ENCODE measurements at places on chromosomes 16 and 17.

DNA sequence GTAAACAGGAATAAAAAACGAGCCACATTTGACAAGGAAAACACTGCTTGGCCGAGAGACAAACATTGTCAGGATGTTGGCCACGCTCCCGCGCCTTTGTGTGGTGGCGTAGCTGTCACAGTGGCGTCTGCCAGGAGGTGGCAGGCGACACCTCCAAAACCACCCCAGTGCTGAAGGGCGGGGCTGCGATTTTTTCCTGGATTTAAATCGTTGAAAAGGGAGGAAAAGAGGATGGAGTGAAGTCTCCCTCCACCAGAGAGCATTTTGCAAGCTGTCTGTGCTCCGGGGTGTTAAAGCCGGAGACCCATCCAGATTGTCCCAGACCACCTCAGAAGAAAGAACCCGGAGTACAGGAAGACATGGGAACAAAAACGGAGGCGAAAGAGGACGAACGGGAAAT lies 12.7 kb downstream of the MRM3 start:
- H3K36me3 ChIP-seq = peaks cover 5% of the 10 kb centered on the region
- peaks cover 2% of the 10 kb centered on the region for H3K4me1 ChIP-seq
- peak; percentile 34 for DNase-seq
- no peaks in the 10 kb centered on the region for H3K27me3 ChIP-seq

- H3K36me3 ChIP-seq = peaks cover 9% of the 10 kb centered on the region
- no peak for DNase-seq
- H3K4me3 ChIP-seq = no peak overlapping the region
- H3K27me3 ChIP-seq = no peaks in the 10 kb centered on the region
- H3K27ac ChIP-seq = no peak overlapping the region
These were observed 5.7 kb upstream of the SLC38A8 start for GRCh38 chr16:84048270-84048669.

GRCh38 chr17:78607038-78607437 lies 29.8 kb upstream of the DNAH17 start:
- H3K27ac ChIP-seq = no peak overlapping the region
- H3K36me3 ChIP-seq = no peaks in the 10 kb centered on the region
- no peaks in the 10 kb centered on the region for H3K4me1 ChIP-seq
- DNase-seq = no peak
- no peak overlapping the region for H3K4me3 ChIP-seq
- H3K27me3 ChIP-seq = no peaks in the 10 kb centered on the region

- H3K4me1 ChIP-seq = no peaks in the 10 kb centered on the region
- DNase-seq = no peak
- H3K27me3 ChIP-seq = no peaks in the 10 kb centered on the region
- H3K4me3 ChIP-seq = no peak overlapping the region
- no peak overlapping the region for H3K27ac ChIP-seq
These were observed 28.1 kb downstream of the HEATR3 start for GRCh38 chr16:50093607-50094539.

- H3K4me3 ChIP-seq = no peak overlapping the region
- H3K36me3 ChIP-seq = no peaks in the 10 kb centered on the region
- peaks cover 1% of the 10 kb centered on the region for H3K27me3 ChIP-seq
- DNase-seq = no peak
- H3K4me1 ChIP-seq = no peaks in the 10 kb centered on the region
These were observed 53.0 kb downstream of the WNT3 start for GRCh38 chr17:46765453-46765852.

DNA sequence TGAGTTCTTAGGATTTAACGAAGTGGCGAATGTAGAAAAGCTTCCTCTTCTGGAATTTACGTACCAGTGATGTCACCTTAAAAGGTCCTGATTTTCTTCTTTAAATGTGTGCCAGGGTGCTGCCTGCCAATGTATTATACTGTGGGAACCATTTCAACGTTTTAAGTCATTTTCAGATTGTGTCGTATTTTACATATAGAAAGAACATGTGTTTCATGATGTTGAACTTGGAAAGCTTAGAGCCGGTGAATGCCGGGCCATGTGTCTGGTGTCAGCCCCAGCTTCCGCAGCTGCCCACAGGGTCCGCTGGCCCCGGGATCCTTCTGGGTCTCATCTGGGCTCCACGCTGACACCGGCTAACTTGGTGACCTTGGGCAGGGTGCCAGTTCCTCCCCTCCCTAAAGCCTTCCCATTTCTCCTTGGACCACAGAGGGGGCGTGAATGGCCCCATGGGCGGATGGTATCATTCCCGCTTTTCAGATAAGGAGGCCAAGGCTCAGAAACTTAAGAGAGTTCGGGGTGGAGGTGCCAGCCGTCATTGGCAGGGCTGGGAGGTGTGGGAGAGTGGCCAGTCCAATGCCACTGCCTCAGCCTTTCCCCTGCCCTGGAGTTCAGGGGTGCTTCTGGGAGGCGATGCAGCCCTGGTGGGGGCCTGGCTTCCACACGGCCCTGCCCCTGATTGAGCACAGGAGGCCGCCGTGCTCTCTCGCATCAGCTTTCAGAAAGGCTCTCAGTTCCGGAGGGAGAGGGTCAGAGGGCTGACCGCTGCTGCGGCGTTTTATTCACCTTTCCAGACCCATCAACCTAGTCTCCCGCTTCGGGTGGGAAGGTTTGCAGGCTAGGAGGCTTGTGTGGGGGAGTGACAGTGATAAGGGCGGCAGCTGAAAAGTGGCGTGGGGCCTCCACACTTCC lies 68.8 kb upstream of the CIBAR2 start:
- no peaks in the 10 kb centered on the region for H3K36me3 ChIP-seq
- no peaks in the 10 kb centered on the region for H3K4me1 ChIP-seq

DNA sequence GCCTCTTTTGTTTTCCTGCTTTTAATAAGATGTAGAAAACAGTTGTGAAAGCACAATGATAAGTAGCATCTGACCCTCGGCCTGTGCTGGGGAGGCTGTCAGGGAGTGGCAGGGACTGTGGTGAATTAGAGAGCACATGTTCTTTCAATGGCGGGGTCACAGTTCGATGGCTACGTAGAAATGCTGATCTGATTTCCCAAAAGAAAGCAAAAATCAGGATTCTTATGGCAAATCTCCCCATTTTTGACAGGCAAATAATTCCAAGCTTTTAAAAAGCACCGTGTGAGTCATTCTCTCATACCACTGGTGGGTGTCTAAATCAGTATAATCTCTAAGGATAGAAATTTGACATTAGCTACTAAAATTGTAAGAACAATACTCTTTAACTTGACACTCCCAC lies 4.2 kb upstream of the MAPK7 start:
- H3K27me3 ChIP-seq = no peaks in the 10 kb centered on the region

GRCh38 chr17:14738652-14738988 lies 437.7 kb downstream of the HS3ST3B1 start:
- no peaks in the 10 kb centered on the region for H3K27me3 ChIP-seq
- H3K4me1 ChIP-seq = no peaks in the 10 kb centered on the region
- no peak for DNase-seq
- H3K27ac ChIP-seq = no peak overlapping the region

GRCh38 chr16:26651464-26651863 lies 415.3 kb upstream of the C16orf82 start:
- no peaks in the 10 kb centered on the region for H3K4me1 ChIP-seq
- no peak overlapping the region for H3K4me3 ChIP-seq
- no peaks in the 10 kb centered on the region for H3K36me3 ChIP-seq
- no peak overlapping the region for H3K27ac ChIP-seq

DNA sequence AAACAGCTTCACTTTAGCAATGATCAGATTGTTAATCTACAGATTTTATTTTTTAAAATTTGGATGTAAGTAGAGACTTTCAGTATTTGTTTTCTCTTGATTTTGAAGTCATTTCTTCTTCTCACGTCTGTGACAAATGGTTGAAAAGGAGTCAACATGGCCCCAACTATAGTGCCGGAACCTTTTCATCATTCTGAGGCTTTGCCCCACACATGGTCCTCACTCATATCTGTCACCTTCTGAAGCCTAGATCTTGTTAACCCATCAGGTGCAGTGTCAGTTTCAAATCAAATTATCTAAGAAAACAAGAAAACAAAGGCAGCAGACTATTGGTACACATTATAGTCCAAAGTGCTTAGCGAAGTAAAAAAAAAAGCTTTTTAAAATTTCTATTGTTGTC lies 124.1 kb downstream of the TRIM37 start:
- no peak overlapping the region for H3K4me3 ChIP-seq
- no peaks in the 10 kb centered on the region for H3K4me1 ChIP-seq
- H3K36me3 ChIP-seq = no peaks in the 10 kb centered on the region
- no peaks in the 10 kb centered on the region for H3K27me3 ChIP-seq

DNA sequence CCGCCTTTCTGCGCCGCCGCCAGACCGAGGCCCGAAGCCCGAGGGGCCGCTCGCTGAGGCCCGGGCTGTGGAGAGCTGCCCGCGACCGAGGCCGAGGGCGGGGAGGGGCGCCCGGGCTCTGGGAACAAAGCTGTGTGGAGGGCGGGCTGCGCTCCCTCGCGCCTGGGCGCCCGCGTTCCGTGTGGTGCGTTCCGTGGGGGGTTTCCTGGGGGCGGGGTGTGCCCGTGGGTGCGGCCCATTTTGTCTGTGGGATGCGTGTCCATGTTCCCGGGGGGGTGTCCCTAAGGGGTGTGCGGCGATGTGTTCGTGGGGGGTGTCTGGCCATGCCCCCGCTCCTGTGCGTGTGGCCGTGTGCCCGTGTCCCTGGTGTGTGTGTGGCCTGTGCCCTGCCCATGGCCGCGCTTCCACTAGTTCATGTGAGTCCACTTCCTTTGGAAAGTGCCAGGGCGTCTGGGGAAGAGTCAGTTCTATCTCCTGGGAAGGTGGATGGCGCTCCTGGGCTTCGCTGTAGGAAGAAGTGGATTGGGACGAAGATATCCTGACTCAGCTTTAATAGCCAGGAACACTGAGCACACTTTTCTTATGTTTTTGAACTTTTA lies 520 bp downstream of the JPT2 start:
- DNase-seq = peak; percentile 34
- H3K27me3 ChIP-seq = no peaks in the 10 kb centered on the region
- H3K27ac ChIP-seq = peak overlapping the region; percentile 78

GRCh38 chr17:42087042-42087701 lies 11.1 kb downstream of the ZNF385C start:
- no peak overlapping the region for H3K27ac ChIP-seq
- no peaks in the 10 kb centered on the region for H3K4me1 ChIP-seq
- no peaks in the 10 kb centered on the region for H3K36me3 ChIP-seq
- no peak overlapping the region for H3K4me3 ChIP-seq

DNA sequence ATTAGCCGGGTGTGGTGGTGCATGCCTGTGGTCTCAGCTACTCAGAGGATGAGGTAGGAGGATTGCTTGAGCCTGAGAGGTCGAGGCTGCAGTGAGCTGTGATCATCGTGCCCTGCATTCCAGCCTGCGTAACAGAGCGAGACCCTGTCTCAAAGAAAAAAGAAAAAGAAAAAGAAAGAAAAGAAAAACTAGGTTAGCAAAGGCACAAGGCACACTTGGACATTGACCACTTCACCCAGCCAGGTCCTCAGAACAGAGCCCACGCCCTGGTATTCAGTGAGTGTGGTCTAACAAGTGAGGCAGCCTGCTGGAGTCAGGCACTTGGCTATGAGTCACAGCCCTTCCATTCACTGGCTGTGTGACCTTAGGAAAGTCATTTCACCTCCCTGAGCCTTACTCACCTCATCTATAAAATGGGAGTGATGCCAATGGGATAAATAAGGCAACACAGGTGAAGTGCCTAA lies 10.4 kb downstream of the MILR1 start:
- no peaks in the 10 kb centered on the region for H3K27me3 ChIP-seq
- H3K4me1 ChIP-seq = peaks cover 10% of the 10 kb centered on the region
- H3K36me3 ChIP-seq = no peaks in the 10 kb centered on the region
- H3K27ac ChIP-seq = no peak overlapping the region
- no peak for DNase-seq

GRCh38 chr16:75062135-75062975 lies 54.2 kb downstream of the LDHD start:
- H3K4me3 ChIP-seq = no peak overlapping the region
- H3K36me3 ChIP-seq = no peaks in the 10 kb centered on the region
- no peak for DNase-seq
- H3K4me1 ChIP-seq = peaks cover 5% of the 10 kb centered on the region
- H3K27ac ChIP-seq = no peak overlapping the region
- H3K27me3 ChIP-seq = no peaks in the 10 kb centered on the region

DNA sequence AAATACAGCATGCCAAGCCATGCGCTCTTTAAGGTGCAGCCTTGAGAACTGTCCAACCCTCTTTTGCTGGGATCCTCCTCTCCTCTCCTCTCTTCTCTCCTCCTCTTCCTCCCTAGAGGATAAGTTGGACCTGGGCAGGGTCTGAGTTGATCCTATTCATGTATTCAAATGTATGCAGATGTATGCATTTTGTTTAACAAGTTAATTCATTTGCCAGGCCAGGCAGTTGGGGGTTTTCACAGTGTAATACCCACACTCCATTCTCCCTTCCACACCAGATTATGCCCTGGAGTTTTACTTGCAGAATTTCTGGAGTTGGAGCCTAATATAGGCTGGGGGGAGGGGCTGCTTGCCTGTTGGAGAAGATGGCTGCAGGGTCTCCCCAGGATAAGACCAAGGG lies 226.2 kb upstream of the SDK2 start:
- H3K36me3 ChIP-seq = no peaks in the 10 kb centered on the region
- H3K4me3 ChIP-seq = no peak overlapping the region
- no peak overlapping the region for H3K27ac ChIP-seq
- H3K4me1 ChIP-seq = no peaks in the 10 kb centered on the region

GRCh38 chr16:24858219-24859041 lies 12.7 kb downstream of the SLC5A11 start:
- H3K4me3 ChIP-seq = no peak overlapping the region
- no peaks in the 10 kb centered on the region for H3K4me1 ChIP-seq
- H3K27me3 ChIP-seq = no peaks in the 10 kb centered on the region

DNA sequence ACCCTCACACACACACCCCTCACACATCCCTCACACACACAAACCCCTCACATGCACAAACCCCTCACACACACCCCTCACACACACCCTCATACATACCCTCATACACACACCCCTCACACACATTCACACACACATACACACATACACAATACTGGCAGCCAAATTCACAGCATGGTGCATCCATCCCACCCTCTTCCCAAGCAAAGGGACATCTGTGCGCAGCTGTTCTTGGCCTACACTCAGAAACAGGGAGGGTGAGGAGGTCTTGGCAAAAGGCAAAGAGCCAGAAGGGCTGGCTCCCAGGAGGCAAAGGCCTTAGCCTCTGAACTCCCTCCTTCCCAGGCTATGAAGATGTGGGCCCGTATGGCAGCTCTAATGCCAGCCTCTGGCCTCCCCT lies 23.4 kb downstream of the C17orf67 start:
- H3K27me3 ChIP-seq = no peaks in the 10 kb centered on the region
- H3K4me1 ChIP-seq = no peaks in the 10 kb centered on the region
- peaks cover 6% of the 10 kb centered on the region for H3K36me3 ChIP-seq
- no peak overlapping the region for H3K4me3 ChIP-seq
- no peak for DNase-seq
- no peak overlapping the region for H3K27ac ChIP-seq

DNA sequence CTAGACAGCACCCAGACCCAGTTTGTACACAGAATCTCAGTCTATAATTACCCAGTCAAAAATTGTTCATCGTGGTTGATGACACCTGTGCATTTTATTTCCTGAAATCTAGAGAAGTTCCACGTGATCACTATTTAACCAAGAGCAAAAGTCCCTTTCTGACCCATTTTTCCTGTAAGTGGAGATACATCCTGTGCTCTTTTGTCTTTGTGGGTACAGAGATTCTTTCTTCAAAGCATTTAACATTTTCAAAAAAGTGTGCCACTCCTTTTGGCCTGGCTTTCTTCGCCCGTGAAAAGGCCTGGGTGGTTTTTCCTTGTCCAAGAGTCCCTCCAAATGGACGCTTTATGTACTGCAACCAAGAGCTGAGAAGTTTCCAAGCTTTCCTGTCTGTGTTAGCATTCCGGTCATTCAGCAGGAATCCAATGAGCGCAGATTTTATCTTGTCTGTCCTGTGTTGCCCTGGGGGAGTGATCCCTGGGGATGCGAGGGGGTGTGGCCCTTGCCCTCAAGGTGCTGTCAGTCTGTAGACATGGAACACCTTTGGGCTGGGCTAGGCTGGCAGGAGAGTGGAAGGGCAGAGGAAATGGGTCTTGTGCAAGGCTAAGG lies 161.1 kb upstream of the CACNG5 start:
- no peak overlapping the region for H3K4me3 ChIP-seq
- DNase-seq = peak; percentile 78
- no peaks in the 10 kb centered on the region for H3K36me3 ChIP-seq
- peak overlapping the region; percentile 59 for H3K27ac ChIP-seq
- H3K4me1 ChIP-seq = peaks cover 18% of the 10 kb centered on the region
- no peaks in the 10 kb centered on the region for H3K27me3 ChIP-seq

Data from naive thymus-derived CD4-positive, alpha-beta T cell (primary cell).